Cardiac fibroblast (primary cell): ENCODE measurements at places on chromosomes 11 and 22.

DNA sequence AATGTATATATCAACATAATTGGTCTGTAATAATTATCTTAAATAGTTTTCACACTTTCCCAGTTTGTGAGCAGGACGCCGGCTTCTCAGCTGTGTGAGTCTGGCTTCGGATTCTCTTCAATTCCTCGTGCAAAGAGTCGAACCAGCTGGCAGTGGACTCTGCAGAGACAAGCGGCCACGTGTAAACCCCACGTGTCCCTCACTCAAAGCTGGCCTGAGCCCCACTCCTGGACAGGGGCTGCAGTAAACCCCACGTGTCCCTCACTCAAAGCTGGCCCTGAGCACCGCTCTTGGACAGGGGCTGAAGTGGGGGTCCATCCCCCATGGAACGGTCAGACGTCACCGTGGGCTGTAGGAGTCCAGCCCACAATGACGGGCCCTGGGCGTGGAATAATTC, 51.0 kb downstream of the CERK start:
- DNase-seq: no peak

GRCh38 chr11:130312046-130312445, 2.7 kb downstream of the ZBTB44 start:
- DNase-seq: no peak

- no peak for DNase-seq
These were observed 9.3 kb downstream of the CXCR5 start for GRCh38 chr11:118892964-118893363.

GRCh38 chr11:126140926-126141280, 70.5 kb downstream of the RPUSD4 start:
- DNase-seq: peak; percentile 76

GRCh38 chr11:96062134-96062533, 138.2 kb upstream of the MTMR2 start:
- DNase-seq: peak; percentile 52

- DNase-seq: no peak
These were observed 945.0 kb downstream of the BRD1 start for GRCh38 chr22:48882636-48883200.

DNA sequence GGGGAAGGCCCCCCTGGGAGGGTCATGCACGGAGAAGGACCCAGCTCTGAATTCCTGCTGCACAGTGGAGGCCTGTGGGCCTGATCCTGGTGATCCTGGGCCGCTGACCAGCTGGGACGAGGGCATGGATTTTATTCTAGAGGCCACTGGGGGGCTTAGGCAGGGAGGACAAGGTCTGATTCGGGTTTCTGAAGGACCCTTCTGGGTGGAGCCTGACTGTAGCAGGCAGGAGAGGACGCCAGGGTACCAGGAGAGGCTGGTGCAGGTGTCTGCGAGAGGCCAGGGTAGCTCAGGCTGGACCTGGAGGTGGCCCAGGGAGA, 31.3 kb downstream of the MPPED1 start:
- DNase-seq: no peak

DNA sequence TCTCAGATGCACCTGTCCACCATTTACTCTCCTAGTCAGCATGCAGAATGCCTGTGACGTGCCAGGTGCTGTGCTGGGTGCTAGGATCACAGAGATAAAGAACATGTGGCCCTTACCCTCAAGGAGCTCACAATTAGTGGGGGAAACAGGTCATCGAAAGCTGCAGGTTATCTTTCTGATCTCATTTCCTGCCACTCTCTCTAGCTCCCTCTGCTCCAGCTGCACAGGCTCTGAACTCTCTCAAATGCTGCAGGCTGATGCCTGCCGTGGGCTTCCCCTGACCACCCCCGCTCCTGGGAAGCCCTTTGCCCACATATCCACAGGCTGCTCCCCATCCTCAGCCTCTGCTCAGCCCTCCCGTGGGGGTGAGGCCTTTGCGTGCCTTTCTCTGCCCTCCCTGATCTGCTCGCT, 29.6 kb downstream of the SHANK3 start:
- no peak for DNase-seq

GRCh38 chr22:19287076-19287707, 4.3 kb downstream of the CLTCL1 start:
- DNase-seq: peak; percentile 72

DNA sequence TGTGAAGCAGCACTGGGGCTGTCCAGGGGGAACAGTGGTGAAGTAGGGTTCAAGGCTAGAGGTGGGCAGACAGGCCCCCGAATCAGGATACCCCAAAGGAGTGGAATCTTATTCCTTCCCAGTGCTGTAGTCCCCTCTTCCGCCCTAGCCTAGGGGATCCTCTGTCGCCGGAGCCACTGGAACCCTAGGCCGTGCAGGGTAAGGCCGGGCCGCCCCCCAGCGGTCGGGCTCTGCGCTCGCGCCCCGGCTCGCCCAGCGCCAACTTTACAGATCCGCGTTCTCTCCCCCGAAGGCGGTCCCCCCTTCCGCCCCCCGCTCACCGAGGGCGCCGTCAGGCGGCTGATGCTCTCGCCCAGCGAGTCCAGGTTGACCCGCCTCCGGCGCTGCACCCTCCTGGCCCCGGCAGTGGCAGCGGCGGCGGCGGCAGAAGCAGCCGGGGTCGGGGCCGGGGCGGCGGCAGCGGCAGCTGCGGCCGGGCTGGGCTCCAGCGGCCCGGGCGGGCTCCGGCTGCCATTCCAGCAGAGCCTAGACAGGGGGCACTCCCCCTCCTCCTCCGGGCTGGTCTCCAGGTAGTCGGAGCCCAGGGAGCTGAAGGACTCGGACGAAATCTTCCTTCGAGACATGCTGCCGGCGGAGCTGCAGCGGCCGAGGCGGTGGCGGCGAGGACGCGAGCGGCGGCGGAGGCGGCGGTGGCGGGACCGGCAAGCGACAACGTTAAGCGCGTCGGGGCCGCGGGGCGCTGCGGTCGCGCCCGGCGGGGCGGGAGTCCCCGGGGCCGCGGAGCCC, 650 bp downstream of the GUCY1A2 start:
- DNase-seq: peak; percentile 51

DNA sequence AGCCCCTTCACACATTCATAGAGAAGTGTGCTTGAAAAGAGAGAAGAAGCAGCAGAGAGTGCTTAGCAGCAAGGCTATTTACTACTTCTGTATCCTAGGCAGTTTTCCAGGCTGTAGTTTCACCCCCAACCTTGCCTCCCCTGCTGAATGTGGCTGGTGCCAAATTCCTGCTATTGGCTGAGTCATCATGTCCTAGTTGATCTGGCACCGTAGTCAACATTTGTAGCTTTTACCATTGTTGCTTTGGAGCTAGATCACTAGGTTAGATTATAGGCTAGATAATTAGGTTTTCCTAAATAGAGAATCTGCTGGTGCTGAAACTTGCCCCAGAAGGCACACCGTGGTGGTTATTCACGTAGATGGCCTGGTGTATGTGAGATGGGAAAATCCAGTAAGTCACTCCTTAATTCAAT, 32.7 kb downstream of the ARHGAP42 start:
- peak; percentile 84 for DNase-seq

- peak; percentile 19 for DNase-seq
These were observed 76.6 kb downstream of the ABTB2 start for GRCh38 chr11:34280945-34281872.

DNA sequence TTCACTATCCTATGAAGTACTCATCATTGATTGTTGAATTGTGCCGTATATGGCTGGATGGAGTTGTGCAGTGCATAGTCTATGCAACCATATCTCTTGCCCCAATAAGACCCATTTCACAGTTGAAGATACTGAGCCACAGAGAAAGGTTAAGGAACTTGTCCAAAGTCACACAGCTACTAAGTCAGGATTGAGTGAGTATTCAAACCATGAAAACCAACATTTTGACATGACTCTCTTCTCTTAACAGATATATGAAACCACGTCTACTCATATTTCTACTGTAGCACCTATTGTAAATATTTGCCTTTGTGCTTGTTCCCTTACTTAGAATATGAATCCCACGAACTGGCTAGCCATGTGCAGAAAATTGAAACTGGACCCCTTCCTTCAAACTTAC, 58.1 kb downstream of the MAML2 start:
- DNase-seq: no peak

GRCh38 chr11:131354251-131354701, 16.1 kb upstream of the NTM start:
- no peak for DNase-seq

DNA sequence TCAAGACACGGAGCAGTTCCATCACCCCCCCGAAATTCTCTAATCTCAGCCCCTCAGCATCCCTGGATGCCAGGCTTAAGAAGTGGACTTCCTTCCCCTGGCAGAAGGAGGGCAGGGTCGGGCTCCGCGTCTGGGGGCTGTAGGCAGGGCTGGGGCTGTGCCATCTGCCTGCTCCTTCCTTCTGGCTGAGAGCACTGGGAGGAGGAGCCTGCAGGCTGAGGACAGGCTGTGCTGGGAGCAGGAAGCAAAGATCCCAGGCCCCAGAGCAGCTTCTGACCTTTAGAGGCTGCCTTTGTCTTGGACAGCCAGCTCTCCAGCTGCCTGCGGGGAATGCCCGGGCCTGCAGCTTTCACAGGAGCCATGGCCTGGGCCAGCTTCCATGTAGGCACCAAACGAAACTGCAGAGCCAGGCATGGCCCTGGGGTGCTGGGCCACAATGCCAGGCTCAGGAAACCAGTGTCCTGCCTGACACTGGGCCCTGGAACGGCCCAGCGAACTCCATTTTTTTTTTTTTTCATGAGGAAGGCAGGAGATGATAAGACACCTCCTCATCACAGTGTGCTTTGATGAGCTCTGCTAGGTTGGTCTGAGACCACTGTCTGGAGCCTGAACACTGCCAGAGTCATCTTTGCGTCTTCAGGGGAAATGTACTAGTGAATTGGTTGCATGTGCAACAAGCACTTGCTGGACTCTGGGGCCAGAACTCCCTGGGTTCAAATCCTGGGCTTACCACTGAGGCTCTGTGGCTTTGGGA, 67.9 kb downstream of the MCM5 start:
- DNase-seq: peak; percentile 62

DNA sequence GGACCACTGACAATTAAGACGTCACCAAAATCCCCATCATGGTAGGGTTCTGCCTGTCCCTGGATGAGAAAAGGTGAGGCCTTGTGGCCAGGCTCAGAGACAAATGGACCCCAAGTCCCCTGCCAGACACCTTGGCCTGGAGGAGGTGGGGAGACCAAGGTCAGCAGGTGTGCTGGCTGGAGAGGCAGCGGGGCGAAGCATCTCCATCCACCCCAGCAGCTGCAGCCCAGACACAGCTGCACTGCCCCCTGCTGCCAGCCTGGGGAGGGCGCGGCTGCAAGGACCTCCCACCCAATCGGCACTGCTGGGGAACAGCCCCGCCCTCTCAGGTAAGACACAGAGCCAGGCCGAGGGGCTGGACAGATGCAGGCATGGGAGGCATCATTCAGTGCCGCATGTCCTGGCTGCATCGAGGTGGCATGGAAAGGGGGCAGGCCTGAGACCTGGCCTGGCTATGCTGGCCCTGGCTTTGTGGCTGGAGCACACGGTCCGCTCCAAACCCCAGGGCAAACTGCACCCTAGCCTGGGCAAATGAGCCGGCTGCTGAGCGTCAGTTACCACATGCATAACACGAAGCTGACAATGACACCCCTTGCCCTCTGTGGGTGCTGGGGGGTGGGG, 12.2 kb upstream of the MFNG start:
- DNase-seq: no peak

DNA sequence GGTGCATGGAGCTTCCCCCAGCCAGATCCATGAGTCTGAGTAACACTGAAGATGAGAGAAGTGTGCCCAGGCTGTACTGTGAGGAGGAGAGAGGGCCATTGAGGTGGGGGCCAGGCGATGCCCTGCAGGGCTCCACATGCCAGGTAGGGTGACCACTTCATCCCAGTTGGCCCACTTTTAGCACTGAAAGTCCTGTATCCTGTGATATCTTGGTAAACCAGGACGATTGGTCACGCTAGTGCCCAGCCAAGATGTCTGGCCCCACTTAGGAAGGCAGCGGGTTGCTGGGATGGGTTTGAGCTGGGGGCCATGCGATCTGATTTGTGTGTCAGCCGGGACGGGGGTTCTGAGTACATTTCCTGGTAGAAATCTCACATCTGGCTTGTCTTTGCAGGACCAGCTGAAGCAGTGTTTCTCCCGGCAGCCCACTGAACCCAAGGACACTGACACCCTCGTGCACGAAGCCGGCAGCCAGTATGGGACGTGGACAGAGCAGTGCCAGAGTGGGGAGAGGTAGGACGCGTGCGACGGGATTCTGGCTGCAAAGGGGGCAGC, 29.2 kb upstream of the CRYBB3 start:
- DNase-seq: no peak

DNA sequence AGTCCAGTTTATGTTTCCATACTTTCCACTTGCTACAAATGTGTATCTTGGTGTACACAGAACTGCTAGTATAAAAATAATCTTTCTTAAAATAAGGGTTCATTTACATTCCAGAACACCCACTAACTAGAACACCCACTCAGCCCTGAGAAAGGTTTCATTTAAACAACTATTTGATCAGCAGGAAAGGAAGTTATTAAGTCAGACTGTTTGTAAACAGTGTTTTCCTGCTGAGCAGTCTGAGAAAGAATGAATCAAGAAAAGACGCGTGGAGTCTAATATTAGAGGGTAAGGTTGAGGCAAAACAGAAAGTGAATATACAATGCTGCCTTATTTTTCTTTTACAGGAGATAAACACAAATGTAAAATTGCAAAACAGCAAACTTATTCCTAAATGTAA, 32.7 kb downstream of the NARS2 start:
- no peak for DNase-seq

DNA sequence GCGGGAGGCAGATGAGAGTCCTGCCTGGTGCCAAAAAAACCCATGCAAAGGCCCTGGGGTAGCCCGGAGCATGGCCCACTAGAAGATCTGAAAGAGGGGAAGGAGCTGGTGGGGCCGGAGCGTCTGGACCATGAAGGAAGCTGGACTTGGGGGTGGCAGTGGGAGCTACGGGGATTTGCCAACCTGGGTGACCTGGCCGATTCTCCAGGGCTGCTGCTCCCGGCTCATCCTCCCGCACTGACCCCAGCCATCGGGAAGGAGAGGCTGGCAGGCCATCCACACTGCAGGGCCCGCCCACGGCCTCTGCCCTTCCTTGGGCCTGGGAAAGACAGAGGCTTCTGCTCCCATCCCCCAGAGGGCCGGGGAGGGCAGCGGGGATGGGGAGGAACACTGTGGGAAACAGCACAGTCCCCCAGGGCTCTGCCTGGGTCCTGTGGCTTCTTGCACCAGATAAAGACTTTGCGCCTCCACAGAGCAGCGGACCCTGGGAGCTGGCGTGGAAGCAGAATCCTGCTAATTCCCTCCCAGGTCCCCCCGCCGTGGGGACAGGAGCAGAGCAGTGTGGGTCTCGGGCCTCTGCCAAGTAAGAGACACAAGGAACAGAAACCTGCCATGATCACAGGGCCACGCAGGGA, 87.1 kb upstream of the LINC01488 start:
- DNase-seq: no peak

GRCh38 chr11:101487775-101488174, 96.0 kb downstream of the TRPC6 start:
- DNase-seq: peak; percentile 37
